ENCODE measurements at places on chromosomes 7 and 10.

DNA sequence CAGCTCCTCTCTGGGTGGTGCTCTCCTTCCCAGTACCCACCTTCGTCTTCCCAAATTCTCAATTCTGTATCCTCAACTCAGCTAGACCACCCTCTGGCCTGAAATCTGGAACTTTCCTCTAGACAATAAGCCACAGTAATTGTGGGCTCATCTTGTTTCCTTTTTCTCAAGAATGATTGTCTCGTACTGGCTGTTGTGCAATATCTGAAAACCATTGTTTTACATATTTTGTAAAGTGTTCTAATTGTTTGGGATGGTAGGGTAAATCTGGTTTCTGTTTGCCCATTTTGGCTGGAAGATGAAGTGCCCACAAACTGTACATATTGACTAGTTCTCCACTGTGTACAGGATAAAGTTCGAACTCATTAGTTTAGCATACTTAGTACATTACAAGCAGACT is 11.3 kb upstream of the NOBOX start:
- DNase-seq, result no peak

GRCh38 chr7:608954-609353 is 89.3 kb upstream of the PDGFA start:
- DNase-seq, result no peak

GRCh38 chr10:35140126-35140525 is 13.5 kb downstream of the CREM start:
- DNase-seq, result no peak

DNA sequence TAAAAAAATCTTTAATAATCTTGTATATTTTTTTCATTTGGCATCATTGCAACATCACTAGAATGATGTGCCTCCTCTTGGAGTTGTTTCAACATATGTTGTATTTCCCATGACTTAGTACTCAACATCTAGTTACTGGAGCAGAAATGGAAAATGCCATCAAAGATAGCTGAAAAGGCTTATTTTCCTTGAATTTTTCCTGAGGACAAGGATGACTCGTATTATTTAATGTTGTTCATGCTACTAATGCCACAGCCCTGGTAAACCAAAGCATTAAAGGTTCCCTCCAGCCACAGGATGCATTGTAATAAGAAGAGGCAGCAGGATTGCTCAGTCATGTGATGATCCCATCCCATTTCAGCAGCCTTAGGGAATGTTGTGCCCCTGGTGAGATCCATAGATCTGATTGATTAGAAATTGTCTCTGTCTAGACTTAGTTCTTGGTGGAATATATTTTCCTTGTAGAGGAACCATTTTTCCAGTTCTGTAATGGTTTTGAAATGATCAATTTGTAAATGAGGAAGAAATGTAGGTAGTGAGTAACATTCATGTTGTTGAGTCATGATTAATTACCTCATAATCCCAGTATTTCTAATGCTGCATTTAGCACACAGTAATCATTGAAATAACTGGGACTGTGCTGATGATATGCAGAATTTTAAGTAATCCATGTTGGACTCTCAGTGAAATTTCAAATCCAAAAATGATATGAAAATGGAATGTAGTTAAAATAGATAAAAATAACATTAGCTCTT is 91.3 kb upstream of the SMIM30 start:
- DNase-seq, result no peak

DNA sequence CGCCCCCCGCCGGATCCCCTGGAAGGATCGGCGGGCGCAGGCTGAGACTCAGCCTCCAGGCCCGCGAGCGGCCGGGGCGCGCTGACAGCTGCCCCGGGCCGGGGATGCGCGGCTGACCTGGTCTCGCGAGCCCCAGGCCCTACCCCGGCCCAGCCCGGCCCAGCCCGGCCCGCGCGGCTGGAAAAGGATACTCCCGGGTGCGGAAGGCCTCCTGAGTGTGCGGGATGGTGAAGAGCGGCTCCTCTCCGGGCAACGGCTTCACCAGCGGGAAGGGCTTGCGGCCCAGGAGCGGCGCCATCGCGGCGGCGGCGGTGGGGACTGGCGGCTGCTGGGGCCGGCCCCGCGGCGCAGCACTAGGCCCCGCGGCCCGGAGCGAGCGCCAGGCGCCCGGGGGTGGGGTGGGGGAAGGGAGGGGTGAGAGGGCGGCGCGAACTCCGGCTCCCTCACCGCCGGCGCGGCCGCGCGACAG is 423 bp downstream of the BAZ1B start:
- no peak for DNase-seq

GRCh38 chr10:69107176-69107490 is 16.8 kb upstream of the VPS26A start:
- DNase-seq, result no peak

GRCh38 chr10:125599194-125599593 is 83.8 kb downstream of the TEX36 start:
- no peak for DNase-seq

GRCh38 chr10:113063043-113063967 is 113.3 kb downstream of the TCF7L2 start:
- DNase-seq, result no peak

DNA sequence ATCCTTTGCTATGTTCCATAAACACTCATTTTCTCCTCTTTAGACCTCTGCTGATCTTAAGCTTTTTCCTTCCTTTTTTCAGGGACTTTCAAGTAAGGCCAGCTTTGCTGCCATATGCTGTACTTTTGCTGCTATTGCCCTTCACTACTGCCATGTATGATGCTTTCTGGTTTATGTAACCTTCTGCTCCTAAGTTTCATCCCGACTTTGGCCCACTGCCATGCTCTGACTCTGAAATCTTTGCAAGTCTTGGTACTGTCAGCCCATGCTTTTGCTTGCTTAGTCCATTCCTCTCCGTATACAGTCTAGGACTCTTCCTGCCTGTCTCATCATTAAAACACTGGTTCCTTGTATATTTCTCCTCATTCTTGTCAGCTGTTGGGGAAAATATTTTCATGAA is 152.4 kb downstream of the RNF133 start:
- no peak for DNase-seq

- no peak for DNase-seq
These were observed 148.6 kb upstream of the FAM3C start for GRCh38 chr7:121544726-121545125.

DNA sequence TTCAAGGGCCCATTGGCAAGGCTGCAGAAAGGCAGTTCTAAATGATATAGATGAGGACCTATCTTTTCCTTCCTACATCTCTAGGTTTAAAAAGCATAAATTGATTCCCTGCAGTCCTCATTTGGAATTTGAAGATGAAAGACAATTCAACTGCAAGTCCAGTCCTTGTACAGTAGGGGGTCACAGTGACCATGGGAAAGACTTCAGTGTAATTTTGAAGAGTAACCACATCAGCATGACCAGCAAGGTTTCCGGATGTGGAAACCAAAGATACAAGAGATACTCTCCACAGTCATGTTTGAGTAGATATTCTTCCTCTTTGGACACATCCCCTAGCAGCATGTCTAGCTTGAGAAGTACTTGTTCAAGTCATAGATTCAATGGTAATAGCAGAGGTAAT is 539.3 kb upstream of the TEX47 start:
- DNase-seq, result no peak

DNA sequence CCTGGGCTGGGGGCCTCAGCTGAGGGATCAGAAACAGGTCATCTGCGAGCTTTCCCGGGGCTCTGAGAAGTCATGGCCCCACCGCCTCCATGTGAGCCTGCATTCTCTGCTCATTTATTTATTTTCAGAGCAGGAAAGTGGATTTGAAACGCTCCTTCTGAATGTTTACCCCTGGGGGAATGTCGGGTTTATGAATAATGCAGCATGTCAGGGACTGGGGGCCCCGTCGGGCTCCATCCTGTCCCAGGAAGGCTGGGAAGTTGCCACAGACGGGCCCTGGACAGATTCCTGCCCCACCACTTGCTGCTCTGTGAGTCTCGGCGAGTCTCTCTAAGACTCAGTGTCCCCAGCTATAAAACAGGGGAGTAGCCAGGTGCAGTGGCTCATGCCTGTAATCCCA is 11.9 kb upstream of the GTF2IRD1 start:
- DNase-seq, result no peak

DNA sequence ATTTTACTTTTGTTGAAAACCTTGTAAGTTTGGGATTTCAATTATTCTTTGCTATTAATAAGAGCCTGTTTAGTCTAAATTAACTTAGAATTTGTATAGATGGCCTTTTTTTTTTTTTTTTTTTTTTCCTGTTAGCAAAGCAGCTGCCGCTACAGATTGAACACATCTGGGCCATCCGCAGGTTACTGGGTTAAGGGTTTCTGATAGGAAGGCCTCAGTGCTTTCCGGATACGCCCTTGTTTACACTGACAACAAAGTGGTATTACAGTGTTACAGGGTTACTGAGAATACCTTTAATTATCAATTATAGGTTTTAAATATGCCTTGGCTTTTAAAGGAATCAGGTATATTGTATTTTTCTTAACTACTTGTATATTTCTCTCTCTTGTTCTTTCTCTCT is 76.8 kb downstream of the PTN start:
- no peak for DNase-seq

- no peak for DNase-seq
These were observed 122.2 kb upstream of the AMPH start for GRCh38 chr7:38753347-38753746.

GRCh38 chr7:117064688-117065087 is 111.4 kb downstream of the ST7 start:
- DNase-seq, result no peak

DNA sequence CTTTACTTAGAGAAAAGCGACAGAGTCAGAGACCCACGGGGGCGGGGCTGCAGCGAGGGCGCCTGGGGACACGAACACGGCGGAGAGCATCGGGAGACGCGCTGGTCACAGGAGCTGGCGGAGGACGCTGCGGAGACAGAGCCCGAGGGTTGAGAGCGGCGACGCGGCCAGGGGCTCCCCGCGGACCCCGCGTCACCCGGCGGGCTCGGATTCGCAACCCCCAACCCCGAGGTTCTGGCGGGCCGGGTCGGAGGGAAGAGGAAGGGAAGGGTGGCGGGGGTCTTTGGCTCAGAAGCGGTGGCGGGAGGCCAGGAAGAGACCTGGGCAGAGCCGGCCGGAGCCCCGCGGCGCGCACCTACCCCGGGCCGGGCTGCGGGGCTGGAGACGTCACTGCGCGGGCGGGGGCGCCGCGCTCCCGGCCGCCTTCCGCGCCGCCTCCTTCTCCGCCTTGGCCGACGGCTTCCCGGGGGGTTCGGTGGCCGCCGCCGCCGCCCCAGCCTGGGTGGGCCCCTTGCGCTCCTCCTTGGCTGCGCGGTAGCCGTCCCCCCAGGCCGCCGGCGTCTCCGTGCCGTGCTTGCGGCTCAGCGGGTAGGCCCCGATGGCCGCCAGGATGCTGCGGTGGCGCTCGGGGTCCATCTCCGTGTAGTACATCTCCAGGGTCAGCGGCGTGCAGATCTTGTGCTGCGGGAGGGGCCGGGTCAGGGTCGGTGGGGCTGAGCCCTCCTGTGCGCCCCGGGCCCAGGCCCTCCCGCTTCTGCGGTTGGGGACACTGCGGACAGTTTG is 11.1 kb downstream of the CALY start:
- DNase-seq, result no peak

DNA sequence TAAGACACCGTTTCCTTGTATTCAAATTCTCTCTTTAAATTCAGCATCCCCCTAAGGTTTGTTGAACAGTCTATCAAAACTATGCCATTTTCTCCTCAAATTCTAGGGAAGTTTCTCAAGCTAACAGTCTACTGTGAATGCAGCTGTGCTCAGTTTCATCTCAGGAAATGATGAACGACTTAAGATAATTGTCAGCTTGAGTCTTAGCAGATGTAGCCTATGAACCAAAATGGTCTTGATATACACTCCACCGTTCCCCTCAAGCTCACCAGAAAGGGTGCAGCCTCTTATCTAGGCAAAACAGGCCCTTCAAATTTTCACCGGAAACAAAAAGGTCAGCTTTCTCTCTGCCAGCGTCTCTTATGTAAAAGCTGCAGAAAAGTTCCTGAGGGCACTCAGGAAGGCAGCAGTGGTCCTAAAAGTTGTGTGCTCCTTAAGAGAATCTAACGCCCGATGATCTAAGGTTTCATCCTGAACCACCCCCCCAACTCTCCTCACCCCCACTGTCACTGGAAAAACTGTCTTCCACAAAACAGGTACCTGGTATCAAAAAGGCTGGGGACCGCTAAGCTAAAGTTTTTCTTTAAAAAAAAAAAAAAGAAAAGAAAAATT is 2.1 kb downstream of the DNAJC9 start:
- DNase-seq, result no peak

GRCh38 chr7:144513334-144513733 is 109.8 kb upstream of the NOBOX start:
- DNase-seq, result no peak

- DNase-seq, result no peak
These were observed 279.7 kb downstream of the AUTS2 start for GRCh38 chr7:69878015-69878414.

DNA sequence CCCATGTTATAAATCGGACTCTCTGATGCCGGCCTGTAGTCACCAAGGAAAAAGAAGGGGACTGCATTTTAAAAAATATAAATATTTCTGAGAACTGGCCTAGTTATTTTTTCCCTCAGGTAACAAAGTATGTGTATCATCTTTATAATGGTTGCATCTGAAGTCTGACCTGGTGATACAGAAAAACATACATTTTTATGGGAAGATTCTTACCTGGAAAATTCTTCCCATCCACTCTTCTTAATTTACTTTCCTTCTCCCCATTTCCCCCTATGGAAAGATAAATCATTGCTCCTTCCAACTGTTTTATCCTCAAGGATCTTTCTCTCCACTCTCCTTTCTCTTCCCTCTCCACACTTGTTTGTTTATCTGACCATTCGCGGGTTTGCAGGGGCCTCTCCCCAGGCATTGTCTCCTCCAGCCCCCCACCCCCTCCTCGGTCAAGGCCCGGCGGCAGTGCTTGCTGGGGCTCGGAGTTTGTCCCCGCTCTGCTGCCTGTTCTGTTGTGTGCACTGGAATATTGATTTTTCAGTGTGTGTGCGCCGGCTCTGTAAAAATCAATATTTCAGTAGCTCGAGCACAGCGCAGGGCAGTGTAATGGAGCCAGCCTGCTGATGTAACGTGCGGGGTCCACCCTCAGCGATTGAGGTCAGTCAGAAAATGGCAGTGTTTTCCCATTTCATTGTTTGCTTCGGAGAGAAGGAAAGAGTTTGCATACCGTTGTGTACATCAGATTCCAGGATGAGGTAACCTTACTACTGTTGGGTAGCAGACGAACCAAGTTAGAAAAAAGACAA is 199.5 kb upstream of the NFE2L3 start:
- DNase-seq, result no peak

DNA sequence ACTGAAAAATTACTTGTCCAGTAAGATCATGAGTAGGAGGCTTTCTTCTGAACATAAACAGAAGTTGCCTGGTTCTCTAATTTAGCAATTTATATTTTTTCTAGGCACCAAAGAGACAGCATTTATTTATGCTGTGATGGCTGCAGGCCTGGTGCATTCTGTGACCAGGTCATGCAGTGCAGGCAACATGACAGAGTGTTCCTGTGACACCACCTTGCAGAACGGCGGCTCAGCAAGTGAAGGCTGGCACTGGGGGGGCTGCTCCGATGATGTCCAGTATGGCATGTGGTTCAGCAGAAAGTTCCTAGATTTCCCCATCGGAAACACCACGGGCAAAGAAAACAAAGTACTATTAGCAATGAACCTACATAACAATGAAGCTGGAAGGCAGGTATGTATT is 2.8 kb downstream of the WNT16 start:
- no peak for DNase-seq

- no peak for DNase-seq
These were observed 122.6 kb downstream of the FAM107B start for GRCh38 chr10:14652067-14652466.
